T-helper 2 cell treated with Interferon-gamma antibody and Interleukin-4, amounts not matched to agents 5 μg/mL and 100 μg/mL, for 36 hours (primary cell): ENCODE measurements at places on chromosomes 1 and 21.

GRCh38 chr1:203454986-203455471 lies 20.6 kb upstream of the PRELP start:
- H3K4me1 ChIP-seq = no peaks in the 10 kb centered on the region
- DNase-seq = no peak
- H3K27me3 ChIP-seq = peaks cover 14% of the 10 kb centered on the region
- no peak overlapping the region for H3K4me3 ChIP-seq
- H3K27ac ChIP-seq = no peak overlapping the region
- H3K36me3 ChIP-seq = no peaks in the 10 kb centered on the region

DNA sequence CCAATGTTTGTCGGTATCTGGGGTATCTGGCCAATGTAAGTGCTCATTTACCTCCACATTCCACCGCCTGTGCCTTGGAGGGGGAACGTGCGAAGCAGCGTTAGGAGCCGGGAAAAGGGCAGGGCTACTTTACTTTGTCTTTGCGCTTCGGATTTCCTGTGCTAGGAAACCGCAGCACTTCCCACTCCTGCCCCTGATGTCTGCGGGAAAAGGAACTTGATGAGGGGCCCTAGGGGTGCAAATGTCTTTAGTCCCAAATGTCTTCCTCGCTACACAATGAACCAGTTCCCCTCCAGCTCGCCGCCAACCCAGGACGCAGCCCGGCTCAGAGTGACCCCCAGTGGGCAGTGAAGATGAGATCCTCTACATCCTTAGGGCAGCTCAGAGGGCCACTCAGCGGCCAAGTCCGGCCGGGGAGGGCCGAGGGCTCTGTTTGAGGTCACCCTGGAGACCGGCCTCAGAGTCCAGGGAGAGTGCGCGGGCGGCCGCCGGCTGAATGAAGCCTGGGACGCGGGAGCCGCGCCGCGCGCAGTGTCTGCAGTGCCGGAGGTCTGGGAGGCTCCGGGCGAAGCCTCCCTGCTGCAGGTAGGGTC lies at the start of gene DYNLT5:
DYNLT5 (plus strand) TSS at position 460 of the 593 bp plus-strand sequence. CDS start 2,200 bp downstream, outside the sequence.
- no peak for DNase-seq
- peak within 1 kb of the TSS; percentile 23 for H3K4me3 ChIP-seq
- H3K27ac ChIP-seq = no peak within 1 kb of the TSS
- no peaks in the 10 kb centered on the region for H3K36me3 ChIP-seq

DNA sequence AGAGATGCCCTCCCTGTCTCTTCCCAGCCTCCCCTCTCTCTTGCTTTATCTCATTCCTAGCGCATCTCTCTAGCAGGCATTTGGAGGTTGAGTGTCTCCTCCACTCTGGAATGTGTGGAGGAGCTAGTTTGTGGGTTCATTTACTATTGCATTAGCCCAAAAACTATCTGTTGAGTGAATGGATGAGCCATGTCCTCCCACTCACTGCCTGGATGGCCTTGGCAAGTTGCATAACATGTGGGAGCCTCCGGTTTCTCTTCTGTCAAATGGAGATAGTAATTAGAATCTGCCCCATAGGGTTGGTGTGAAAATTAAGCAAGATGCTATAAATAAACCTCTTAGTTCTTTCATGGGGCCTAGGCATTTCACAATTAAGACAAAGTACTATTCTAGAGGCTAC lies 181.8 kb downstream of the KAZN start:
- no peak for DNase-seq
- H3K27me3 ChIP-seq = no peaks in the 10 kb centered on the region
- peaks cover 8% of the 10 kb centered on the region for H3K4me1 ChIP-seq
- no peaks in the 10 kb centered on the region for H3K36me3 ChIP-seq

GRCh38 chr1:53310847-53311681 lies 16.8 kb downstream of the LRP8 start:
- peaks cover 23% of the 10 kb centered on the region for H3K36me3 ChIP-seq
- no peak overlapping the region for H3K4me3 ChIP-seq
- H3K27me3 ChIP-seq = no peaks in the 10 kb centered on the region
- peak overlapping the region; percentile 23 for H3K27ac ChIP-seq
- no peak for DNase-seq

DNA sequence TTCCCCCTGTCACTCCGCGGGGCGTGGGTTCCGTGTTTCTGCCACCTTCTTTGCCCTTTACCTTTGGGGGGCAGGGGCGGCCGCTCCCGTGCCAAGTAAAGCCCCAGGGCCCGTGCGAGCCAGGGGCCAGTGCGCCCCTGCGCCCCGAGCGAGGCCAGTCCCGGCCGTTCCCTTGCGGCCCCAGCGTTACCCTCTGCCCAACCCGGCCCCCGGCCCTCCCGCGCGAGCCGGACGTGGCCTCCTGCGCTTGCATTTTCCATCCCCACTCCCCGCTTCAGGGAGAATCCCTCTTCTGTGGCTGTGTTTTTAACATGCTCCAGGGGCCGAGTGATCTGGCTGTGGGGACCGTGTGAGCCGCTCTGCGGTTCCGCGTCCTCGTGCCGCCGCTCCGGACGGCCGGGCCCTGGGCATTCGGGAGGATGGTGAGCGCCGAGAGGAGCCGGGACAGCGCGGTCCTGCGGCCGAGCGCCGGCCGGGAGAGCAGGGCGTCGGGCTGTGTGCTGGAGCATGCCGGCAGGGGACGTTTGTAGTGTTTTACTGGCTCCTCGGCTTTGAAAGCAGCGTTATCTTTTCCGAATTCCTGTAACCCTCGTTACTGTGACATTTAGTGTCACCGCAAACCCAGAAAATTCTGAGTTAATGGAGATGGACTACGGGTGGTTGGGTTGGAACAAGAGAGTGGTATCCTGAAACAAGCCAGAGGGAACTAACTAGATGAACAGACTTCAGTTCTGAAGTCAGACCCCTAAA lies 1.0 kb downstream of the GALNT2 start:
- H3K4me1 ChIP-seq = peaks cover 32% of the 10 kb centered on the region
- H3K36me3 ChIP-seq = no peaks in the 10 kb centered on the region
